ENCODE measurements at places on chromosomes 1 and 21.

DNA sequence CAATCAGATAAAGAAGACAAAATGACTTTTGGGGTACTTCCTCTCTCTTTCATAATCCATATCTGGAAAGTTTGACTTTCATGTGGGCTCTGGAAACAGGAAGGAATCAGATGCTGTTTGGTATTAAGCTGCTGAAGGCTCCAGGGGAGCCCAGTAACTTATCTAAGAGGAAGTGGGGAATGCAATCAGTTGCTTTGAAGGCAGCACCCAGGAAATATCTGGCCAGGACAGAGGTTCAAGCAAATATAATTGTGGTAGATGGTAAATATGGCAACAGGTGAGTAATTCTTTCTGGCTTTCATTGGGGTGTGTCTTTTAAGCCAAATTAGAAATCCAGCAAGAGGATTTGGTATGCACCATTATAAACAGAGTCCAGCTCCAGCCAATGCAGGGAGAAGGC lies 44.4 kb downstream of the COLGALT2 start:
- DNase-seq = peak; percentile 57

DNA sequence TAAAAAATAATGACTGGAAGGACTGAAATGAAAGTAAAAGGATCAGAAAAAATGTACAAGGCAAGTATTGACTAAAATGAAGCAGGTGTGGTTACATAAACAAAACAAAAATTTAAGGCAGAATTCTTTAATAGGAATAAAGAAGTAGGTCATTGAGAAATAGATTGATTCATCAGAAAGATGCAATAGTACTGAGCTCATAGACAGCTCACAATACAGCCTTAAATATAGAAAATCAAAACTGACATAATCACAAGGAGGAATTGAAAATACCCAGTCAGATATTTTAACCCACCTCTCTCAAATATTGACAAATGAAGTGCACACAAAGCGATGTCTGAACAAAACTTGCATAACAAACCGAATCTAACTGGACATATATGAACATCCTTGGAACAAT lies 366.8 kb upstream of the DPYD start:
- DNase-seq = no peak

- peak; percentile 18 for DNase-seq
These were observed at the start of gene WLS for GRCh38 chr1:68232289-68233148. Gene WLS, minus strand, starts transcription at chr1:68232523. Its CDS starts 224 bp downstream, at chr1:68232299.

DNA sequence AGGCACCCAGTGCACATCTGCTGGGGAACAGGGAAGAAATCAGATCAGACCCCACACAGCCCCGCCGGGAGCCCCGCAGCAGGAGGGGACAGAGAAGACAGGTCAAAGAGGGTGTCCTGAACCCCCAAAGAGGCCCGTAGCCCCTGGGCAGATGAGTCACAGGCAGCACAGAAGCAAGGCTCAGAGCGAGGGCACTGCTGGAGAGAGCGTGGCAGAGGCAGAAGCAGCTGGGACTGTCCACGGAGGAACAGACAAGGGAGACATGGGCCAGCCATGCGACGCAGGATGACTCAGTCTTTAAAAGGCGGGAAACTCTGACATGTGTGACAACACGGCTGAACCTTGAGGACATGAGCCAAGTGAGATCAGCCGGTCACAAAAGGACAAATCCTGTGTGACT lies 14.5 kb upstream of the PRDM16 start:
- no peak for DNase-seq

- DNase-seq = peak; percentile 69
These were observed 5.1 kb upstream of the CSRP1 start for GRCh38 chr1:201511941-201512539.

DNA sequence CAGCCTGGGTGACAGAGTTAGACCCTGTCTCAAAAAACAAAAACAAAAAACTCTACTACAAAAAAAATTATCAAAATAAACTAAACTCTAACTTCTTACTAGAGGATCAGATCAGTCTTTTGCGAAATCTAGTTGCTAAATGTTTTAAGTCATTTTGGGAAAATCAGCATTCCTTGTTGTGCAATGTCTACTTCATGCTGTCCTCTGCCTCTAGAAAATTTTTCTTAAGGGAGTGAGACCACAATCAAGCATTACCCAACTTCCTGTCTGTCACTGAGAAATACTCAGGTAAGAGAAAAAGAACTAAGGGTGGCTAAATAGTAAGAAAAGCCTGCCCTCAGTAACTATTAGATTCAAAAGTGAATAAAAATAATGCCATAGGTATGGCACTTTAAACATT lies 67.2 kb upstream of the FOXD3 start:
- DNase-seq = no peak

GRCh38 chr1:109704173-109704572 lies 7.9 kb upstream of the GSTM5 start:
- no peak for DNase-seq

DNA sequence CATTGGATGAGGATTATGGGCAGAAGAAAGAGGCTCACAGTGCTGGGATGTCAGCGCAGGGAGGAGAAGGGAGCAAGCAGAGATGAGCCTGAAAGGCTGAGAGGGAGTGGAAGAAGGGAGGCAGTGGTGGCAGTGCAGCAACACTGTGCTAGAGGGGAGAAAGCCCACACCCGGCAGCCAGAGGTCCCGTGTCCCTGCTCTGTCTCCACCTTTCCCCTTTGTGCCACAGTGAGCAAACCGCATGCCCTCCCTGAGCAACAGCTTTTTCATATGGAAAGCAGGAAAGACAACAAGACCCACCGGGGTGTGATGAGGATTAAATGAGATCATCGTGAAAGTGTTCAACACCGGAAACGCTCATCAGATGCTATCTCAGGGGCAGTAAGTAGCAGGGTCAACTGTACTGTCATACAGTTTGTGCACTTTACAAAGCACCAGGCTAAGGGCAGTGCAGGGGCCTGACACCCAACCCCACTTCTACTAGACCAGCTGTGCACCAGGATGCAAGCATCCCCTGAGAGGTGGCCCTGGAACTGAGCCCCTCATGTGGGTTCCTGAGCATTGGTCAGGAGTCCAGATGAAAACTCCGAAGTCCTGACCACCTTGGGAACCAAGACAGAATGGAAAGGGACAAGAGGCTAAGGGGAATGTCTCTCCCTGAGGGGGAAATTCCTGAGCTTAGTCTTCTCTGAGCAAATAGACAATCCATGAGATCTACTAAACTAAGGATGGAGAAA lies 9.1 kb downstream of the NHLH1 start:
- peak; percentile 71 for DNase-seq

GRCh38 chr1:38581396-38581795 lies 278.2 kb downstream of the RRAGC start:
- no peak for DNase-seq

DNA sequence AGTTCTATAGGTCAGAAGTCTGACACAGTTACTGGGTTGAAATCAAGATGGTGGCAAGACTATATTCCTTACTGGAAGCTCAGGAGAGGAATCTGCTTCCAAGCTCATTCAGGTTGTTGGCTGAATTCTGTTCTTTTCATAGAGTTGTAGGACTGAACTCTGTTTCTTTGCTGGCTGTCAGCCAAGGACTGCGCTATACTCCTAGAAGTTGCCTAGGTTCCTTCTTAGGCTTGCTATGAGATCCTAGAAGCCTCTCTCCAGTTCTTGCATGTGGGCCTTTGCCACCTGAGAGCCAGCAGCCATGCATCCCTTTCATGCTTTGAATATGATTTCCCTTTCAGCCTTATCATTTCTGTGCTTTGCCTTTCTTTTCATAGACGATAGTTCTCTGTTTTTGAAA lies 176.4 kb downstream of the RPS6KC1 start:
- DNase-seq = peak; percentile 7

DNA sequence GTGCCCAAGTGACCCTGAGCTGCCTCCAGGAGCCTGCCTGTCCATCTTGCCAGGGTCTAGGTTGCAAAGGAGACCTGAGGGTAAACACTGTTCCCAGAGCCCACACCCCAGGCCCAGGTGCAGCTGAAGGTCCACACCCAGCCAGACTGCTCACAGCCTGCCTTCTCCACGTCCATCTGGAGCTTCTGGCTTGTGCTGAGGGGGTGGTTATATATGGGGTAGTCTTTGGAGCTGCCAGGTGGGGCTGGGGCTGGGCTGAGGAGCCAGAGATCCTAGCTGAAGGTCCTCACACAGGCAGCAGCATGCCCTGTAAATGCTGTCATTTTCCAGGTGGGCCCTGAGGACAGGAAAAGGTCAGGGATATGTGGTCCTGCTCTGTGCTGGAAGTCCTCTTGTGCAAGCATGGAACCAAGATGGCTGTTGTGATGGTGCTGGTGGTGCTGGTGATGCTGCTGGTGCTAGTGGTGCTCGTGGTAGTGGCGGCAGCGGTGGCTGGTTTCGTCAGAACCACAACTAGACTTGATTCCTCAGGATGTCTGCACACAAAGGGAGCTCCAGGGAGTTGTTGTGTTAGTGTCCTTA lies 182.7 kb downstream of the MATN1 start:
- DNase-seq = no peak

DNA sequence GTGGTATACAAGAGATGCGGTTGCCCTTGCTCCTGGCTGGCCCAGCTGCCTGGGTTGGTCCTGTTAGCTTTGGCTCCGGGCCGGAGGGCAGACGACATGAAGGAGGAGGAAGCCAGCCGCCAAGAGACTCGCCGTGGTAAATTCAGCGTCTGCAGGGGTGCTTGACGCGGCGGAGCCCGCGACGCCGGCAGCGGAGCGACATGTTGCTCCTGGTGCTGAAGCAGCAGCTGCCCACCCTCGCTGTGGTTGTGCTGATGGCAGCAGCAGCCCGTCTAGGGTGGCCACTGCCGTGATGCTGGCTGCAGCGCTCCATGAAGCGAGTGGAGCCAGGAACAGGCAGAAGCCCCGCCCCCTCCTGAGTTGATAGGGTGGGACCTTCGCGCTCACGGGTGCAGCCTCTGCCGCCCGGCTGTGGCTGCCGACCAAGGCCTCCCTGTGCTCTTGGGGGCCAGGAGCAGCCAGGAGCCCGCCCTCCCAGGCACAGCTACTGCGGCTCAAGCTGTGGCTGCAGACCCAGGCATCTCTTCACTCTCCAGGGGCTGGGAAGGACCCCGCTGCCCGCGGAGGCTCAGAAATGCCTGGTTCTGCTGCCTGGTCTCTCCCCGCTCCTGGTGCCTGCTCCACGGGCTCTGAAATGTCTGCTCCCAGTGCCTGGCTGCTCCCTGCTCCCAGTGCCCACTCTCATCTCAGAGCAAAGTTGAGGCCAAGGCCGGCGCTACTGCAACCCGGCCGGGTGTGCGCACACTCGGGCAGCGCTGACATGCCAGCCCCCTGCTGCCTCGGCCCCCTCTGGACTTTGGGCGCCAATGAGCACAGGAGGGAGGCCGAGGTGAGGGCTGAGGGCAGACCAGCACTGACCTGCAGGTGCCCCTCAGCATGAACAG lies 4.4 kb upstream of the ZNF692 start:
- peak; percentile 97 for DNase-seq

GRCh38 chr1:201448990-201449389 lies 20.0 kb downstream of the PHLDA3 start:
- no peak for DNase-seq

DNA sequence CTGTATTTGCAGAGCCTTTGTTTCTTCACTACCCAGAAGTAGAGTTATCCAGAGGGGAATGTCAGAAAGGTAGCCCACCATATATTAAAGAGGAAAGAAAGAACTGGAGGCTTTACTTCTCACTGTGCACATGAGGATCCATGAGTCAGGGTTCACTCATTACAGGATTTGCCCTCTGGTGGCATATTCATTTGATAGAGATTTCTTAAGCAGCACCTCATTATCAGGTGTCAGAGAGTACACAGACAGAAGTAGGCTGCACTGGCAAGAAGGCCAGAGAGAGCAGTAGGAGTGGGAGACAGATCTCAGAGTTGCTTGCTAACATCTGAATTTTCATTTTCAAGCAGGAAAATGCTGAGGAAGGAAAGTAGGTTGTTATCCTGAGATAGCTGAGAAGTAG lies 123.8 kb downstream of the PIK3R3 start:
- no peak for DNase-seq

DNA sequence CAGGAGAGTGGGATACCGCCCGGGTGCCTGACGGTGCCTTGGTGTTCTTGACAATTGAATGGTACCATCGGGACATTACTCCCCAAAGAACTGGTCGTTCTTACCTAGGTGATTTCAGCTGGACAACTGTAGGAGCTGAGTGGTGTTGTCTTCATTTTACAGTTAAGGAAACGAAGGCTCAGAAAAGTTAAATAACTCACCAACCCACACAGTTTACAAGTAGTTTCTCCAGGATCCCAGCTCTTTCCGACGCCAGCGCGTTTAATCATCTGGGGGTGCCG lies 1.6 kb downstream of the PIK3CD start:
- DNase-seq = no peak

DNA sequence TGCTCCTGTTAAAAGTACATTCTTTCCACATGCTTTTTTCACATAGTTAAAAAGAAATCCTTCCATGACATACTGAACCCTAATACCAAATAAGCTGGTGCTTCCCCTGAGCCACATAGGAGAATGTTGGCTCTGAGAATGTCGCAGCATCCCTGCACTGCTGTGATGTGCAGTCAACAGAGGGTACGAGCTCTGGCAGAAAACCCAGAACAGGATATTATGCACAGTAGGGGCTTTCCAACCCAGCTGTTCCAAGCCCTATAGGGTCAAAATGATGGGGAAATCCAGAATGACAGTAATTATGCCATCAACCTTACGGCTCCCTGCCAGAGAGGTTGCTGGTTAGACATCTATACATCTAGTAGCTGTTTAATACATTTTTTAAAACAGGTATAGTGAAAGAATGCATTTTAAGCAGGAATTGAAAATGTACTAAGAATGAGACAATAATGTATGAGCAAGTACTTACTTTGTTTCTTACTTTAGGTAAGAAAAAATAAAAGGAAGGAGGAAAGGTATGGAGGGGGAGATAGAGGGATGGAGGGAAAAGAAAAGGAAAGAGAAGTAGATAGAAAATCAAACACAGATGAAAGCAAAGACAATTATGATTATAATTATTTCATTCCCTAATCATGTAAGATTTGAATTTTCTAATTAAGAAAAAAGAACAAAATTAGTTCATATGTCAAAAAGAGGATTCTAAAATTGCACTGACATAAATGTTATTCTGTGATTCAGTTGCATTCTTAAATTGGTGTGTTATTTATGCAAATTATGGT lies 126.0 kb downstream of the NR5A2 start:
- no peak for DNase-seq

GRCh38 chr1:9150582-9151327 lies 21.9 kb upstream of the GPR157 start:
- no peak for DNase-seq

- no peak for DNase-seq
These were observed 34.4 kb upstream of the NRDC start for GRCh38 chr1:51912881-51913280.

GRCh38 chr1:23533246-23534023 lies 2.4 kb upstream of the E2F2 start:
- peak; percentile 87 for DNase-seq

DNA sequence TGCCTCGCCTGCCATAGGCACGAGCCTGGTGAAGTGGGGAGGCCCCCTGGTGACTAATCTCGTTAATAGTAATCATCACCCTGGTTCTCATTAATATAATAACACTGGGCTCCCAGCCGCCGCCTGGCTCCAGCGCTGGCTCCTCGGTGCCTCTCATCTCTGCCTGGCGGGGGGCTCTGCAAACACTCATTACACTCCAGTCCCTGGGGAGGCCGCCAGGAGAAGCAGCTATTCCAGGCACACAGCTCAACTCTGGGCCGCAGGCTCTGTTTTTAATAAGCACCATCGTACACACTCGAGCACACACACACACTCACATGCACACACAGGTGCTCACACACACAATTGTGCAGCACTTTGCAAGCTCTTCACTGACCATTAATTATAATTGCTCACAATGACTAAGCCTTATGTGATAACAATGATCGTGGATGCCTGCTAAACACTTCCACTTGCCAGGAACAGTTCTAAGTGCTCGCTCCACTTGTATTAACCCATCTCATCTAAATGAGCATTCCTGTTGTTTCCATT lies 52.2 kb downstream of the SDC3 start:
- peak; percentile 37 for DNase-seq

- no peak for DNase-seq
These were observed 92.1 kb downstream of the BACH1 start for GRCh38 chr21:29390778-29391177.

GRCh38 chr1:109634771-109635750 lies 15.4 kb downstream of the AMPD2 start:
- no peak for DNase-seq

Measured in hematopoietic multipotent progenitor cell treated with erythropoietin and hydrocortisone succinate and interleukin-3 and kit ligand, for 4 days (in vitro differentiated cells).